Stimulated activated CD4-positive, alpha-beta T cell treated with anti-CD3 and anti-CD28 coated beads, Interleukin-1b, Interleukin-23, amount 100 ng/mL, for 1 hour (primary cell): ENCODE measurements at places on chromosomes 2 and 18.

DNA sequence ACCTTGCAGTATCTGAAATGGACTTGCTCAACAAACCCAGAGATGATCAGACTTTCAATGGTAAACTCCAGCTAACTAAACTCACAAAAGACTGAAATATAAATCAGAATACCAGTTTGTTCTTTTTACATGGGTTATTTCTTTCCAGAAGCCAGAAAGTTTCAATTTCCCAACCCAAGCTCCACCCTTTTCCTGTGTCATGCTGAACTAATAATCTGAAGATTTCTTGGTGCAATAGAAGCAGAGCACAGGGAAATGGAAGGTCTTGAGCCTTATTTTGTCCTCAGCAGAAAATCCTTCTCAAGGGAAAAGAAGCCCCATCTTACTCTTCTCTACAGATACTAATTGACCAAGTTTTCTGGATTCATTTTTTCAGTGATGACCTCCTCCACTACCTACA lies 93.3 kb upstream of the PAPOLG start:
- no peak for DNase-seq

DNA sequence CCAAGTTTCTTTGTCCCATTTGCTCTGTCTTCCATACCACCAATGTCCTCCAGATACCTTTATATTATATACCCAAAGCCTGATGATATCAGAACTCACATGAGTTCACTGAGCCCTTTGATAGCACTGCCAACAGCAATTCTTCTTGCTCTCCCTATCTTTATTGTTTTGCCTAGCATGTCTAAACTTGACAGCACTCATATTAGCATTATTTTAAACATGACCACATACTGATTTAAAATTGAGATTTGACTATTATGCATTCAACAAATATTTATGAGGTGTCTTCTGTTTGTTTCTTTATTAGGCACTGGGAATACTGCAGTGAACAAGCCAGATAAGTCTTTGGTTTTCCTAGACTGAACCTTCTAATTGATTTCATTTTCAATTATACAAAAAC lies 587.3 kb upstream of the GCFC2 start:
- DNase-seq: no peak

- no peak for DNase-seq
Measured at GRCh38 chr2:170830166-170830565, 13.5 kb downstream of the GAD1 start.

DNA sequence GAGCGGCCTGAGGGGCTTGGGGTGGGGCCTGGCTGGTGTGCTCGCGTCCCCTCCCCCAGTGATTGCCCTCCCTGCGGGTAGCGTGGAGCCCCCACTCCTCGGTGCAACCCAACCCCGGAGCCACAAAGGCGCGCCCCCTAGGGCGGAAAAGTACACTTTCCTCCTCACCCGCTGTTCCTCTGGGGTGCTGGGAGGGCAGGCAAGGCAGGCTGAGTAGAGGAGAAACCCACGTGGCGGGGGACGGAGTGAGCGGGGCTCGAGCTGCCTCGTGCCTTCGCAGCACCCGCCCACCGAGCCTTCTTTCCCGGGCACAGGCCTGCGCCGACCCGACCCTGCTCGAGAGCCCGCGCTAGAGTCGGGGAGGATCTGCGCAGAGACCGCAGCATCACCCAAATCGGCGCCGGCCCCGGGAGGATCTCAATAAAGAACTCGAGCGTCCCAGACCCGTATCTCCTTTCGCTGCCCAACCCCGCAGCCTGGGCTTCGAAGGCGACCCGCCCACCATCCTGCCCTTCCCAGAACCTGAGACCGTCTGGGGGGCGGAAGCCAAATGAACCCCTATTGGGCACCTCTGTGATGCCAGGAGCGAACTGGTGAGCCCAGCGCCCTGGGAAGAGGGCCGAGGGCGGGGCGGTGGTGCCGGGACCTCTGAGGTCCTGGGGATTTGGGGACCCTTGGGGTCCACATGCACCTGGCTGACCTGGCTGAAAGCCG lies 1.5 kb downstream of the UCN start:
- DNase-seq: no peak
